K562 (cell line): ENCODE measurements at places on chromosomes 6 and 20. TPM values are rescaled to one million over a fixed set of nuclear protein-coding genes. Genes with fewer than 3 reads are reported as not detected.

SUMO4 gene
- total RNA-seq = 0.60 and 0.92 TPM in 2 replicates

RAB44 gene
- not detected in 2 replicates for total RNA-seq

AGER gene
- total RNA-seq = 7.8 and 11.5 TPM in 2 replicates

GSTA3 gene
- not detected in 2 replicates for total RNA-seq

PROCR gene
- 4.1 and 4.5 TPM in 2 replicates for total RNA-seq

AIF1 gene
- total RNA-seq = 9.2 and 9.4 TPM in 2 replicates

MROH8 gene
- total RNA-seq = 0.78 and 0.85 TPM in 2 replicates

MCCD1 gene
- total RNA-seq = not detected in 2 replicates

PPP1R3D gene
- 2.6 and 3.0 TPM in 2 replicates for total RNA-seq

SYNCRIP gene
- 120 and 144 TPM in 2 replicates for total RNA-seq

DNA sequence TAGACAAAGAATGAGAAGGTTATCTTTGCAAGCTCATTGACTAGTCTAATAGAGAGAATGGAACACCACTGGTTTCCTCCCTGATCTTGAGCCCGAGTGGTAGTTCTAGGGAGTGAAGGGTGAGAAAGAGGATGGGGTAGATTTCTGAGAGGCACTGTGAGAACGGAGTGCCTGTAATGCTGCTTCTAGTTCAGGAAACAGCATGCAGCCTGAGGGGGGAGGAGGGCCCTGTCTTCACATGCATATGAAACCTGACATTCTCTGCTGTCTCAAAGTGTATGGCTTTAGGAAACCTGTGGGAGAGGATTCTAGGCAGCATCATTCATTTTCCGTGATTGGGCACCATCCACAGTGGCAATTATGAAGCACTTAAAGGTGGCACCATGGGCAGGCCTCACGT lies 259.4 kb upstream of the MAN1A1 start:
- DNase-seq = no peak

- DNase-seq = peak; percentile 74
Observed at GRCh38 chr6:29589423-29590048, 4.6 kb downstream of the OR2H2 start.

DNA sequence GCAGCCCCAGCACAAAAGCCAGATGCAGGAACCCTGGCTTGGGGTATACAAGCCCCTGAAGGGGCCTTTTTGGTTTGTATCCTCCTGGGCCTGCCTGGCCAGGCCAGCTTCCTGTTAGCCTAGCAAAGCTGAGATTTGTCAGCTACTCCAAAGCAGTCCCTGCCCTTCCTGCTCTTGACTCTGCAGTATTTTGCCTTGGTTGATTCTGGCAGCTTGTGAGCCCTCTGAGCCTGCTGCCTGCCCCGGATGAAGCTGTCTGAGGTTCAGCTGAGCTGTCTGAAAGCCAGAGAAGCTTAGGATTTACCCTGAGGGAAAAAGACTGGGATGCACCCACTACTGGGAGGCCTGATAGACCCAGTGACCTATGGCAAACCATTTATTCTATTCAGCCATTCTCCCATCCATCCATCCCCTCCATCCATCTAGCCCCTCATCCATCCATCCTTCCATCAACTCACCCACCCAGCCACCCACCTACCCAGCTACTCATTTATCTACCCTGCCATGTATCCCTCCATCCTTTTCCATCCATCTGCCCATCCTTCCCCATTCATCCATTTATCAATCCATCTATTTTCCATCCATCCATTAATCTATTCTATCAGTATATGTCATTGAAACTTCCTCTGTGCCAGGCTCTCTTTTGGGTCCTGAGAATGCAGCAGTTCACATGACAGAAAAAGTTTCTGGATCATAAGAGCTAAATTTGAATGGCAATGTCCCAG lies 307.5 kb downstream of the DHX35 start:
- DNase-seq = no peak

- no peak for DNase-seq
Observed at GRCh38 chr6:1574890-1575209, 34.9 kb upstream of the FOXC1 start.

DNA sequence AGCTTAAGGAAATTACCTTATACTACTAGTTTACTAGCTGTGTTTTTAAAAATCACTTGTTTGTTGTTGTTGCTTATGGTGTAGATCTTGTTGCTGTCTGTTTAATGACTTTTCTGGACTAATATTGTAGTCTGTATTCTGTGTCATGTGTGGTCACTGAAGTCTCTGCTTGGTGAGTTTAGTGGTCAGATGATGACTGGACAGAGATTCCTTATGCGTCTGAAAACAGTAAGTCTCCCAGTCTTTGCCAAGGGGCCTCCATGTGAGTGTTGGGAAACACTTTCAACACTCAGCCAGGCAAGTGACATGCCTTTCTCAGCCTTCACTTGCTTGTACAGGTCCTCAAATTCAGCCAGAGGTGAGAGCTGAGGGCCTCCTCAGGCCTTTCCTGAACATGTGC lies 256.9 kb upstream of the RNF24 start:
- DNase-seq = no peak

- no peak for DNase-seq
Observed at GRCh38 chr6:38067263-38067980, 247.9 kb downstream of the ZFAND3 start.

GRCh38 chr6:140670021-140670420 lies 1295.6 kb upstream of the CITED2 start:
- DNase-seq = no peak

GRCh38 chr6:48021904-48022303 lies 89.1 kb downstream of the PTCHD4 start:
- DNase-seq = no peak

DNA sequence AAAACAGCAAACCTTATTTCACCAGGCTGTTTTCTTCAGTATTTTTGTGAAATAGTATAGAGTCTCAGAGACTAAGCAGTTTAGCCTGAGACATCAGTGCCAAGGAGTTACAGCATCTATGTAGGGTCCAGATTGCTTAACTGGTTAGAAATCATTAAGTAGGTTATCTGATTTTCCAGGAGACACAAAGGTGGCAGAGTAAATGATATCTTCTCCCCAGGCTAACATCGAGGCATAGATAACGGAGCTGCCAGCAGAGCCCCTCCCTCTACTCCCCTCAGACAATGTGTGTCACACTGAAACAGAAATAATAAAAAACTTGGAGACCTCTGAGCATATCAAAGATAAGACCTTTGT lies 473.0 kb upstream of the CITED2 start:
- DNase-seq = no peak

DNA sequence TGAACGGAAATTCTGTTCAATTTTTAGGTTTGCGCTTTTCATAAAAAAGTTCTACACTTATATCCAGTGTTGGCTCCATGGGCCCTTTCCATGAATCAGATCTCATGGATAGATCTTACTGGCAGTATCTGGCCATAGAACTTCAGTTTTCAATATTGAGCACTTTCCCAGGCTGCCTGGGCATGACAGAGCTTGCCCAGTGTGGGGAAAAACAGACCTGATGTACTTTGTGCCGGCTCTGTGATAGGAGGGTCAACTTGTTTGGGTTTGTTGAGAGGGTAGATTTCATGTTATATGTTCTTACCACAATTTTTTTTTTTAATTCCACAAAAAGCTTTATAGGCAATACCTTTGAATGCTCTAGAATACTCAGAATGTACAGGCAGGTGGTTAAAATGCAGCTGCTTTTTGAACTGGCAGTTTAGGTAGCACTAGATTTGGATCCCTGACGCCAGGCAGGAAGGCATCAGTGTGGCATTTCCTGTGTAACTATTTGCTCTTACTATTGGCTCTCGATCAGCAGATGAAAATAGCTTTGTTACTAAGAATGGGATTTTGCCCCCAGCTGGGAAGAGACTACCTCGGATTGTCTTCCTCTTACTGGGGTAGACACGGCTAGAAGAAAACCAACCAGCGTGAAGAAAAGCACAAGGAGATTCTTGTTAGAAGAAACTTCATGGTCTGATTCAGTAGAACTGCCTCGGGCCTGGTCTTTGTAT lies 404.9 kb upstream of the SOX4 start:
- DNase-seq = no peak

GRCh38 chr6:125507987-125508655 lies 206.4 kb upstream of the HDDC2 start:
- no peak for DNase-seq

GRCh38 chr6:41077536-41077935 lies 4.8 kb downstream of the NFYA start:
- no peak for DNase-seq

GRCh38 chr6:134511984-134512683 lies 194.2 kb upstream of the SGK1 start:
- DNase-seq = no peak

DNA sequence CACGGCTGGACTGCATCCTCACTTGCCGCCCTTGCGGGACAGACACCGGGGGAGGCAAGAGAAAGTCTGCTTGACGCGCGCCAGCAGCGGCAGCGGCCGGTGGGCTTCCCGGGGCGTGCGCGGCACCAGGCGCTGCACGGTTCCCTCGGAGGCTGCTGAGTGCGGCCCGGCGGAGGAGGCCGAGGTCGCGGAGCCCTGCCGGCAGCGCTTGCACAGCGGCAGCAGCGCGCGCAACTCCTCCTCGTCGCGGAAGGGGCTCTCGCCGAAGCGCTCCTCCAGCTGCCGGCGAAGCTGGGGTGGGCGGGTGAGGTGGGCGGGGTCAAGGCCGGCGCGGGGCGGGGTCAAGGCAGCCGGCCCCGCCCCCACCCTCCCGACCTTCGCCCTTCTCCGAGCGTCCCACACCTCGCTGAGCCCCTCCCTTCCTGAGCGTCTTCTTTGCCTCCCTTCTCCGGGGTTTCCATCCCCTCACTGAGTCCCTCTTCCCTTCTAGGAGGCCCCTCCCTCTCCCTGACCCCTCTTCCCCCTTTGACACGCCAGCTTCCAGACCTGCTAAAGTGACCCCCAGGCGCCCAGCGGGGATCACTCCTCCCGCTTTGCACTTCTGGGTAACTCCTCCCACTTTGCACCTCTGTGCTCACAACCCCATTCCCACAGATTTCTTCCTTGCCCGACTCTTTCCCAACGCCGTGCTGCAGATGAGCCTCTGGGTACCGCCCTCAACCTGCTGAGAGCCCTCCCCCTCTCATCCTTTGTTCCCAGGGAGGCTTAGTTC lies 8.8 kb downstream of the DUSP15 start:
- DNase-seq = peak; percentile 78

DNA sequence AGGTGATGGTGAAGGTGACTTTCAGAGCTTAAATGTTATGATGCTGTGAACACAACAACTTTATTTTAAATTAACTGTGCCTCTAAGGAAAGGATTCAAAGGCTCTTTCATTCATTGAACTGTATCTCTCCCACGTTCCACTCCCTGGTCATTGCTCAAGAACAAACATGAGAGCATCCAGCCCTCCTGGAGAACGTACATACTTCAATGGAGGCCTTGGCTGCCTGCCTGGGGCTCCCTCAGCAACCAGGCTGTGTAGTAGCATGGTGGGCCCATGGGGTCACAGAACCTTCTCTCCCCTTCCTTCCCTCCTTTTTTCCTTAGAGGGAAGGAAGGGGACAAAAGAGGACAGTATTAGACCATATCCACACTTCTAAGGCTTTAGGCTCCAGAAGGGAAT lies 234.3 kb downstream of the CDC5L start:
- no peak for DNase-seq

GRCh38 chr20:38985603-38986170 lies 23.5 kb downstream of the DHX35 start:
- no peak for DNase-seq

GRCh38 chr6:125784365-125784764 lies 6.4 kb upstream of the NCOA7 start:
- DNase-seq = no peak

GRCh38 chr20:48411919-48412522 lies 415.8 kb downstream of the PREX1 start:
- DNase-seq = no peak

DNA sequence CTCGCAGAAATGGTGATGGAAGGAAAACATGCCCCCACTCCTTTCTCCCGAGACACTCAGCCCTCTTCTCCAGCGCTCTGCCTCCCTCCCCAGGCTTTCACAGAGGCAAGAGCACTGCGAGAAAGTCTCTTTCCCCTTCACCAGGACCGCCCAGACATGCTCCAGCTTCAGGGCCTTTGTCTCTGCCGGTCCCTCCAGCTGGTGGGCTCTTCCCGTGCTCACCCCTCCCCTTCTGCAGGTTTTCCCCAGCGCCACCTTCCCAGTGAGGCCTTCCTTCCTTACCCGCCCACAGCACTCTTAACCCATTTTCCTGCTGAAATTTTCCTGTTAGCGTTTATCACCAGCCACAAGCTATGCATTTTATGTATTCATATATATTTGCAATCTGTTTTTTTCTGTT lies 86.2 kb downstream of the TFAP2C start:
- DNase-seq = no peak

DNA sequence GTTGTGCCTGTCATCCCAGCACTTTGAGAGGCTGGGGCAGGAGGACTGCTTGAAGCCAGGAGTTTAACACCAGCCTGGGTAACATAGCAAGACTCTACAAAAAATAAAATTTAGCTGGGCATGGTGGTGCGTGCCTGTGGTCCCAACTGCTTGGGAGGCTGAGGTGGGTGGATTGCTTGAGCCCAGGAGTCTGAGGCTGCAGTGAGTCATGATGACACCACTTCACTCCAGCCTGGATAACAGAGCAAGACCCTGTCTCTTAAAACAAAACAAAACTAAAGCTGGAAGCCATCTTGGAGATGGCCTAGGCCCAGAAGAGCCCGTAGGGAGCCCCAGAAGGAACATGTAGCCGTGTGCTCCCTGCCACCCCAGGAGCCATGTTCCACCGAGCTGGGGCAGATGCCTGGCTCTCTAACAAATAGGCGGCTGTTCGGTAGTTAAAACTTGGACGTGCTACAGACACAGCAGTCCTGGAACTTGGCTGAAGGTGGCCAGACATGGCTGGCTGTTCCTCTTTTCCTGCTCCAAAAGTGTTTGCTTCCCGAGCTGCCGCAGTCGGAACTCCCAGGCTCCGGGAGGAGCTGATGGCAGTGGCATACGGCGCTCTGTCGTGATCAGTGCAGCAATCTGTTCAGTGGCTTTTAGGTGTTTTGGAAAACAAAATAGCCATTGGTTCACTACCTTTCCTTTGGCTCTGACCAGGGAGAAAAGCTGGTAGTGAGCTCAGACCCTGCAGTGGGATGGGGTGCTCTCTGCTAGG lies 37.0 kb downstream of the DYNLT1 start:
- DNase-seq = no peak

- no peak for DNase-seq
Observed at GRCh38 chr6:149990212-149990660, 26.5 kb downstream of the ULBP1 start.

GRCh38 chr6:11042750-11043377 lies 1.2 kb downstream of the ELOVL2 start:
- DNase-seq = no peak

- DNase-seq = no peak
Observed at GRCh38 chr6:86453232-86453631, 484.1 kb upstream of the HTR1E start.

- no peak for DNase-seq
Observed at GRCh38 chr6:100134703-100135102, 140.7 kb upstream of the MCHR2 start.

GRCh38 chr6:82216549-82216948 lies 31.0 kb downstream of the IBTK start:
- no peak for DNase-seq

DNA sequence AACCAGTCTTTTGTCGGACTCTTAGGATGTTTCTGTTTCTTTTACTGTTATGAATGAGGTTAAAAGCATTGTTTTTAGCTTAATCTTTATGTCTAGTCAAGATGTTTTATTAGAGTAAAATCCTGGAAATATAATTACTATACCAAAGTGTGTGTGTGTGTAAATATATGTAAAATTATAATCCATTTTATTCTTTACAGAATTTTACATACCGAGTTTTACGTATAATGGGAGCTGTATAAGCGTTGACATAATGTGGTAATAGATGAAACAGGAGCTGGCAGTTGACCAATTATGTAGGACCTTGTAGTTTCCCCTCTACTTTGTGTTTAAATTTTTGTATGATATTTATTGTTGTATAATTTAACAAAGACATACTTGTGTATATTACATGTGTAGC lies 16.7 kb downstream of the MAP3K4 start:
- no peak for DNase-seq

- DNase-seq = peak; percentile 66
Observed at GRCh38 chr6:28357036-28357435, 7.3 kb downstream of the ZKSCAN3 start.
